NCI-H1417 (cell line): ENCODE measurements at places on chromosomes 2 and 18.

DNA sequence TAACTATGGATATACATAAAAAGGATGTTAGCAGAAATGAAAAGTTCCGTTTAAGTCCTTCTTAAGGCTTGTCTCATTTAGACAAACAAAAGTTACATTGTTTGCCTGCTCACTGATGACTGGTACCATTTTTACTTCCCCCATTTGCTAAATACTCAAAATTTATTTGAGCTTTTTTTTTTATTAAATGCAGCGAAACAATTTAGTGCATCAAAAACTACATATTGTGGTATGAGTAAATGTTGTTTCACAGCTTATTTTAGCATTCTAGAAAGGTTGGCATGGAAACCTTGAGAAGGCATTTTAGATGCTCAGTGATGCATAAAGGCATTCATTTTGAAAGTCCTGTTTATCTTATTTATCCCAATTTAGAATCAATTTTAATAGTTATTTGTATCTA, 100.0 kb downstream of the MAP2 start:
- no peak for DNase-seq

DNA sequence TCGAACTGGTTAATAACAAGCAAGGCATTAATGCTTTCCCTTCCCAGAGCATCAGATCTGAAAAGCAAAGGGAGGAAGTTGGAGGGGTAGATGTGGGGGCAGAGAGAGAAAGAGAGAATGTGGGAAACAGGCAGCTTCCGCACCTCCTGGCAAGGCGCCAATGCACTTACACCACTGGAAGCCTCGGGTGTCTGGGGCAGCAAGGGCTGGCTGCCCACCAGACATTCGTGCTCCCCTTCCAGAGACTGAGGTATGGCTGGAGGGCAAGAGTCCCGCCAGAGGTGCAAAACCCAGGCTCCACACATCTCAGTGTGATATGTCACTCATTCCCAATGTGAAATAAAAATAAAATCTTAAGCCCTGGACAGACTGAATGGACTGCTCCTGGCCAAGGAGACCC, 46.4 kb downstream of the TEX51 start:
- DNase-seq, result no peak

- DNase-seq, result no peak
These were observed 577.0 kb downstream of the NR4A2 start for GRCh38 chr2:155755481-155755880.

GRCh38 chr2:231287696-231288095, 89.3 kb downstream of the ARMC9 start:
- no peak for DNase-seq

DNA sequence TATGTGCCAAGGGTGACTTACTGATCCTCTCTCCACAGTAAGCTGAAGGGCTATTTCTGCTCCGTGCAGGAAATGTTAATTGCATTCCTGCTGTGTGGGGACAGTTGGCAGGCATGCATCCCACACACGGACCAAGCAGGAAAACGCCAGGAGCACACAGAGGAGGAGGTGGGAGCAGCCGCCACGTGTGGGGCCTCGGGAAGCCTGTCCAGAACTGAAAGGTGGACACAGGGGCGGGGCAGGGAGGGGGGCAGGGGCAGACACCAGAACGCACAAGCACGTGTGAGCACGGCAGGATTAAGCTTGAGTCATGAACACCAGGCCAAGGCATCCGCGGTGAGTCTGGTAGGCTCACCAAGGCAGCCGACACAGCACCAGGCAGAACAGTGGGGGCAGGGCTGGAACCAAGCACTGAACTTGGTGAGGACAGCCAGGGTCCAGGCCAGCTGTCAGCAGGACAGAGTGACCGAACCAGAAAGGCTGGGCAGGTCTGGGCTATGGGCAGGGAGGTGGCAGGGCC, 177.1 kb downstream of the EIPR1 start:
- peak; percentile 13 for DNase-seq

DNA sequence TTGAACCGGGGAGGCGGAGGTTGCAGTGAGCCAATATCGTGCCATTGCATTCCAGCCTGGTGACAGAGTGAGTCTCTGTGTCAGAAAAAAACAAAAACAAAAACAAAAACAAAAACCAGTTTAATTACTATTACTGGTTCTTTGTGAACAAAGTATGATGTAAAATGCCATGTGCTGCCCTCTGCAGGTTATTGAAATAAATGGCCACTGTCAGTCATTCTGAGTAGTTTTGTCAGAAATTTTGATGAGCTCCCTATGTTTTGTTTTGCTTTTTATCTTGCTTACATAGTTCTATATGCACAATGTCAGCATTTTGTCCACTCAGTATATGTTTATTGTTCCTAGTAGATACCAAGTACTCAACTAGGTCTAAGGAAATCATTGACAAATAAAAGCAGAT, 423.6 kb upstream of the CHST9 start:
- peak; percentile 17 for DNase-seq

GRCh38 chr2:105129722-105130232, 91.9 kb downstream of the MRPS9 start:
- DNase-seq, result no peak

GRCh38 chr2:218091746-218092145, 22.7 kb downstream of the RUFY4 start:
- no peak for DNase-seq

- DNase-seq, result no peak
These were observed 273.6 kb downstream of the SRBD1 start for GRCh38 chr2:45337481-45337880.

GRCh38 chr2:161681046-161681445, 56.8 kb downstream of the SLC4A10 start:
- DNase-seq, result no peak

DNA sequence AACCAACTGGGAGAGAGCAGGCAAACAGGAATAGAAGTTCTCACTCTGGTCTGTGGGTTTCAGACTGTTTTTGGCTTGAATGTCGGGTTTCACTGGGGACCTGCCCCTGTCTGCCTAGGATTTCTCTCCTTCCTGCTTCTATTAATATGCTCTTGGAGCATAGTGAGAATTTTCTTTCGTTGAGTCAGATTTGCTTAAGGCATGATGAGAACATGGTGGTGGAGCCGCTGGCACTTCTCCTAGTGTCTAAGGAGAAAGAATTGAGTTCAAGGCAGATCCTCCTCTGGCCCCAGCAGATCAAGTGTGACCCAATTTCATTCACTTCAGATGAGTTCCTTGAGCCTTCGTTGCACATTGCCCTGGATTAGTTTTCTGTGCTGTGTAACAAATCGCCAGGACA, 103.9 kb upstream of the HS6ST1 start:
- no peak for DNase-seq

GRCh38 chr2:40786636-40787035, 334.7 kb upstream of the SLC8A1 start:
- DNase-seq, result no peak

GRCh38 chr2:28393114-28393836, 617 bp downstream of the FOSL2 start:
- DNase-seq, result peak; percentile 73

DNA sequence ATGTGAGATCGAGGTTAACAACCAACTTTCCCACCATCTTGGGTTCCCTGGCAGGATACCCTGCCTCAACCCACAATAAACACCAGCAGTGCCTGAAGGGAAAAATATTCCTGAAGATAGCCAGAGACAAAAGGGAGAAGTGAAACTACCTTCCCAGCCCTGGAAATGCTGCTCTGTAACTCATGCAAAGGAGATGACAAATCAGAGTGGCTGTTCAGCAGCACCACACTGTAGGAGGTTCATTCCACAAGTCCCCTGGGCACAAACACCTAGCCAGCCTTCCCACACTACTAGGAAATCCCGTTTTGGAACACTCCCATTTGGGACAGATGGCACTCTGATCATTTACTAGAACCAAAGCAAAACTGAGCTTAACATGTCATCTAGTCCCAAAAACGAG, 190.7 kb upstream of the RBBP8 start:
- no peak for DNase-seq

DNA sequence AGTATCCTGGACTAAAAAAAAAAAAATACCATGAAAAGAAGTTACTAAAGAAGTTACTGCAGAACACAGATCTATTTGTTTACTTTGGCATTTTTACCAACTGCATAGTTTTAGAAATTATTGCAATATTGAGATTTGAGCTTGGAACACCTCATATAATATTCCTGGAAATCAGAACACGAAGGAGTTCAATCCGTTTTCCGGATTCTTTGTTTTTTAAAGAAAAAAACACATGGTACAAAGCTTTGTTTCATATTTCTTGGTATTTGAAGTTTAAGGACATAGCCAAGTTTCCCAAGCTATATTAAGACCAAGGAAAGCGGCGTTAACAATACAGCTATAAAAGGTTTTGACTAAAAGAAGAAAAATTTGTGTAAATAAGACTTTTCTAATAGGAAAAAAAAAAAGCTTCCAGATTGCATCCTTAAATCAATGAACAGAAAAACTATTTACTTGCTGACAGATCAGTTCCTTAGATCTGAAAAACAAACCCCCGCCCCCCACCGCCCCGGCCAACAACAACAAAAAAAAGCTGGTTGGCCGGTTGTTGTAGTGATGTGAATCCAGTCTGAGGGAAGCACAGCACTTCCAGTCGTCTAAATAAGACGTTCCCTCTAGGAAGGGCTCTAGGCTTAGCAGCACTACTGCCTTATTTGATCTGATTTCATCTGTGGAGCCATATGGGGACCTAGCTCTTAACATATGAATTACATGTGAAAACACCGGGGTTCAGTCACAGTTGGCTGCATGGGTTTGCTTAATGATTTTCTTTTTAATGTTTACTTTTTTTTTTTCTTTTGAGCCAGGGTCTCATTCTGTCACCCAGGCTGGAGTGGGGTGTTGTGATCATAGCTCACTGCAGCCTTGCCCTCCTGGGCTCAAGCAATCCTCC, 2.5 kb upstream of the RHOB start:
- no peak for DNase-seq

DNA sequence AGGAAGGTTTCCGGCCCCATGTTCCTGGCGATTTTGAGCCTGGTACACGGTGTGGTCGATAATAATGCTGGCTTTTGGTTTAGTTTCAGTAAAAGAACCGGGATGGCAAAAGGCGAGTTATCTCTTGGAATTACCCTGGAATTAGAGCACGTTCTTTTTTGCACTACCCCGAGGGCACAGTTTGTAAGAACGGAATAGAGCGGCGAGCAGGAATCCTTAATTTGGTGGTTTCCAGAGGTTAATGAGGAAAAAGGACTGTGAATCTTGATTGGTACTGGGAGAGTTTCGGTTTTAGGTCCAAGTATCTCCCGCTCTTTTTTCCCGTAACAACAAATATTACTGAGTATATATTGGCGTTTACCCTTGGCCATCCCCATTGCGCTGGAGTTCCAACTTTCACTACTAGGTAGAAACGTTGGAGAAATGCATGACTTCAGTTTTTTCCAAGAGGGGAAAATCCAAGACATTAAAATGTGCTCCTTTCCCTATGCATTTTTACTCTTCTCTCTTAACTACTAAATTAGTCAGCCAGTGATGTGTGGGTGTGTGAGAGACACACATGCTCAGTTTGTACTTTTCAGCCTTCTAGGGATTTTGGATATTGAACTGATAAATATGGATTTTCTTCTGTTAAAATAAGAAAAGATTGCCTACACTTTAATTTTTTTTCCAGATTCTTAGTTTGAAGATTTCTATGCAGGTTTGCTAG, 160.8 kb downstream of the AGPS start:
- no peak for DNase-seq

DNA sequence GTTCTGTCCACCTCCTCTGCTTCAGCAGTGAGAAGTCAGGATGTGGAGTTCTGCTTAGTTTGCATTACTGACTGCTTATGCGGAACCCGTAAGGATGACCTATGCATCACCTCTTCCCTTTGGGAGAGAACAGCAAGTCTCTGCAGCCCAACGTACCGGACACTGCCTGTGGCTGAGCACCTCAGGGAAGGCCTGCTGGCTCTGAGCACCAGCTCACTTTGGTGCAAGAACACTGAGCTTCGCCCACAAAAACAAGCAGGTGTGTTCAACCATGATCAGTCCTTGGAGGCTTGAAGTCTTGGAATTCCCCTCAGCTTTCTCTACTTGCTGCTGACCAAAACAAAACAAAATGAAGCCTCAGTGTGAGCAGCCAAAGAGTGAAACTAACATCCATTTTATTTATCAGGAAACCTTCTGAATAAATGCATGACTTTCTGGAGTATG, 52.7 kb upstream of the NCK2 start:
- no peak for DNase-seq

DNA sequence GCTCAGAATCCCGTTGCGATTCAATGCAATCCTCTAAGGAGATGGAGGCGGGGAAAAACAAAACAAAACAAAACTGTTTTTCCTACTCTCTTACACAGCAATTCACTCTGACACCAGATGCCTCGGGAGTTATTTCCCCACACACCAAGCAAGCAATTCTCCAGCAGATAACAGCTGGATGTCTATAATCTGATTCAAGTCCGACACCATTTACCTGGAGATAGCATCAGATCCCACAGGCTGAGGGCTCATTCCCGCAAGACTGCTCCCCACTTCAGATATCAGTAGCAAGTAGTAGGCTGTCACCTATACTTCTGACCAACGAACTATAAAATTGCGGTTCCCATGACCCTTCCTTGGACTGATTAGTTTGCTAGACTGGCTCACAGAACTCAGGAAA, 58.7 kb downstream of the DTNB start:
- DNase-seq, result no peak

DNA sequence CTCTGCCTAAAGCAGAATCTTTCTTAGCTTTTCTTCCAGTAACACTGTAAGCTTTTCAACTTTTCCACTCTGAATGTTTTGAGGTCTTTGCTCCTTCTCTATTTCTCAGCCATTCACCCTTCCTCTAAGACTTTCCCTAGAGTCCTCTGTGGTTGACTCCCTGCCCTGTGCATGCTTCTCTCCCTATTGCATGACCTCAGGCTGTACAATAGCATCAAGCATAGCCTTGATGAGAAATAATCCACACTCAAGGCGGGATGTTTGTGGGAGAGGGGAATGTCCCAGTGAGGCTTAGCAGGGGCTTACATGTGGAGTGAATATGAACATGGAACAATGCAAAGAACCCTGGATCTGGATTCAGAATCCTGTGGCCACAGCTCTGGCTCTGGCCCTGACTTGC, 48.4 kb upstream of the IGFBP5 start:
- DNase-seq, result no peak

DNA sequence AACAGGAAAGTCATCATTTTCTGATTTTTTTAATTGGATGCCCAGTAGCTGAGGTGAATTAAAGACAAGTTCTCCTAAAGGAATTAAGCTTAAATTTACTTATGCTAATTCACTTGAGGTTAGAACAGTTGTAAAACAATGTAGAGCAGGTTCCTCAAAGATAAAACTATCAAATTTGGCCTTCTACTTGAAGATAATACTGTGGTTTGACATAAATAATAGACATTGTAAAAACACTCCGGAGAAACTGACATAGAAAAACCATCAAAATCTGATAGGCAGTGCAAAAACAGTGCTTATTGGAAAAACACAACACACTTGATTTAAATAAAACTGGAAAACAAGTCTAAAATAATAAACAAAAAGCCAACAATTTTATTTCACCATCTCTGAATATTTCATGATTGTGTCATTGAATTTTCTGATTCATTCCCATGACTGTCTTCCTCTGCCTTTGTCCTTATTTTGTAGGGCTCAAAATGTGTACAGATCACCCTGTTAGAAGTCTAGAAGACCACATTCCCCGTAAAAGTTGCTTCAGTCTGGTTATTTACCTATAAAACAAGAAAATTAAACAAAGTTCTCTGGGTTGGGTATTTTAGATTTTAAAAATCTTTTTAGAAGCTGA, 28.3 kb upstream of the SLC40A1 start:
- DNase-seq, result no peak
